ENCODE measurements at places on chromosomes 4 and X. TPM values are rescaled to one million over a fixed set of nuclear protein-coding genes. Genes with fewer than 3 reads are reported as not detected.

The ADAMTS3 gene
- not detected for total RNA-seq

The CLNK gene
- total RNA-seq, result 0.39 TPM

The PHKA1 gene
- total RNA-seq, result 0.32 TPM

The AMBN gene
- not detected for total RNA-seq

The GJB1 gene
- total RNA-seq, result not detected

The TRIM60 gene
- not detected for total RNA-seq

The TLR10 gene
- total RNA-seq, result not detected

The UBQLN2 gene
- 54.2 TPM for total RNA-seq

The GLRA2 gene
- not detected for total RNA-seq

The HTT gene
- 89.9 TPM for total RNA-seq

The TRPC5OS gene
- not detected for total RNA-seq

The RASSF6 gene
- 1.7 TPM for total RNA-seq

The DMRTC1B gene
- total RNA-seq, result 0.86 TPM

The PPM1K gene
- 77.3 TPM for total RNA-seq

The QRFPR gene
- not detected for total RNA-seq

The HSD17B13 gene
- 0.20 TPM for total RNA-seq
